ENCODE measurements at places on chromosomes 11 and 22. TPM values are rescaled to one million over a fixed set of nuclear protein-coding genes. Genes with fewer than 3 reads are reported as not detected.

The RIC3 gene
- polyA plus RNA-seq, result 103 TPM

The FOLR1 gene
- not detected for polyA plus RNA-seq

The RIMBP3C gene
- polyA plus RNA-seq, result 0.07 TPM

The RAG1 gene
- polyA plus RNA-seq, result 0.16 TPM

The ELF5 gene
- not detected for polyA plus RNA-seq

The CYTH4 gene
- polyA plus RNA-seq, result not detected

The TMPRSS13 gene
- not detected for polyA plus RNA-seq

The F2 gene
- 0.94 TPM for polyA plus RNA-seq

Data from neural cell (in vitro differentiated cells).